ENCODE measurements at places on chromosomes 3 and 15.

- DNase-seq: no peak
These were observed 251.3 kb upstream of the NR2E3 start for GRCh38 chr15:71559098-71559497.

DNA sequence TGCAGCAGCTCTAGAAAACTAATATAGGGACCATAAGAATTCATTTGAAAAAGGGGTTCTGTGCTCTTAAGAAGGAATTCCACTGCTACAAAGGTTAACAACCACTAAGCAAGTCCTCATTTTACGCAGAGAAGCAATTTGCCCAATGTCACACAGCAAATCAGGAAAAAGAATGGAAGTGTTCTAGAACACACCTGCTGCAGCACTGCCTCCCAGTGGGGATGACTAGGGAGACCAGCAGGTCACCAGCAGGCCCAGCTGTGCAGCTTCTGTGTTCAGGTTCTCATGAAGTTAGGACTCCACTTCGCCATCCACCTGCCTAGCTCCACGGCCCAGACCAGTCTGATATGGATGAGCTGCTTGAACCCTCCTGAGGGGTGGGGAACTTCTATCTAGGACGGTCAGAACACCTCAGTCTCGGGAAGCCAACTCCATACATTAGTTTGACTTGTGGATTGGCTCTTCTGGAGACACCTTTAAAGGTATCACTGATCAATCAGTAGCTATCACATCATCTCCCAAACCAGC lies 18.6 kb downstream of the POMGNT2 start:
- no peak for DNase-seq

GRCh38 chr3:183370391-183370790 lies 58.0 kb downstream of the MCF2L2 start:
- DNase-seq: no peak

GRCh38 chr3:154236331-154236730 lies 88.0 kb downstream of the DHX36 start:
- DNase-seq: no peak

DNA sequence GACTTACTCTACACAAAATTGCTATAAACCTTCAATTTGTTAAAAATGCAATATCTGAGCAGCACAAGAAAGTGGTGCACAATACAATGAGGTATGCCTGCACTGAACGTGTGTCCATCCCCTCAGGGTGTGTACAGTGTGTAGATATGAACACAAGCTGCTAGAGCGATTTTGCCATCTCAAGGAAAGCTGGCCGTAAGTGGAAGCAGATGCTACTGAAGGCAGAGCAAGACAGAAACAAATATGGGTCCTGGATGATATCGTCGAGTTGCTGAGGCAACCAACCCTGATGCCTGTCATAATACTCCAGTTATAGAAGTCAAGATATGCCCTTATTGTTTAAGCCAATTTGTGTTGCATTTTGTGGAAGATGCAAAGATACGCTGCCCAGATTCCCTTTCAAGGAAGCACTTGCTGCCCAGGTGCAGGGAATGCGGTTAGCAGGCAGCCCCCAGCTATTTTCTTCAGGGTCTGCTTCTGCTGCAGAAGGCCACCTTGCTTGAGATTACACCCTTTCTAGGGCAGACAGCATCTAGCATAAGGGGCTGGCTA lies 25.8 kb upstream of the EHHADH start:
- no peak for DNase-seq

Measured in stimulated activated CD4-positive, alpha-beta T cell treated with anti-CD3 and anti-CD28 coated beads, Interleukin-15, amount 100 ng/mL, for 1 hour (primary cell).